ENCODE measurements at places on chromosomes 5 and 9.

GRCh38 chr9:70830618-70831017 is 290.8 kb downstream of the TRPM3 start:
- DNase-seq = no peak

- DNase-seq = no peak
These were observed 125.9 kb downstream of the PLK2 start for GRCh38 chr5:58334035-58334434.

GRCh38 chr5:134258896-134259295 is 33.0 kb upstream of the PPP2CA start:
- no peak for DNase-seq

- no peak for DNase-seq
These were observed 37.0 kb downstream of the TRIM32 start for GRCh38 chr9:116724123-116724522.

DNA sequence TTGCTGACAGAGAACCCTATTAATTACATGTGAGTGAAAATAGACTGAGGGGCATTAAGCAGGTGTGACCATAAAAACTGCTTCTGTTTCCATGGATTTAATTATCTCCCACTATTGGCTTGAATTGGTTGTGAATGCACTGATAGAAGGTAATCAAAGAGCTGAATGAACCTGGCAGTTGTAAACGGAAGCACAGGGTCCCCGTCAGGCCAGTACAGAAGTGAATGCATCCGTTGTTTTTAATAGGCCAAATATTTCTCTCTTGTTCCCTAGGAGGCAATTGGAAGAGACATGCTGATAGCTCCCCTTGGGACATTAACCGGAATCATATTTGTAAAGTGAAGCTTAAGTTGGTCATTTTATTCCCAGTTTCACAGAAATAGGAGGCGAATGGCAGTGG is 147.0 kb downstream of the CAVIN4 start:
- no peak for DNase-seq
